ENCODE measurements at places on chromosomes 13 and 19.

- DNase-seq = no peak
These were observed 265.3 kb downstream of the NALCN start for GRCh38 chr13:101150998-101151397.

DNA sequence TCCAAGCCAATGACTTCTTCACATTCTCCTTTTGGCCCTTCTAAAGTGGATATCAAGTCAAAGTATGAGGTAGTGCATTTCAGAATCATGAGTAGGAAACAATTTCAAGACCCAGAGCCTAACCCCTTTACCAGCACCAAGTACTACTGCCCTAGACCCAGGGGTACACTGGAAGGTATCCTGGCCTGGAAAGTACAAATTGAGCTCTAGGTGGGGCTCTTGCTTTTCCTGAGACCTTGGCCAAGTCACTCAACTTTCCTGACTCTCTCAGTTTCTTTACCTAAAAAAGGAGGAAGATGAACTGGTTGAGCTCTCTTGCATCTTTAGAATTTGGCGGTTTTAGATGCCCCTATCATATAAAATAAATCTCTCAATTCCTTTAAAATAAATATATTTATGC is 204.7 kb downstream of the FGF14 start:
- DNase-seq = peak; percentile 29

- no peak for DNase-seq
These were observed 208.0 kb downstream of the SPRY2 start for GRCh38 chr13:80132741-80133601.

- DNase-seq = no peak
These were observed 807.1 kb downstream of the DIAPH3 start for GRCh38 chr13:59356607-59357006.

GRCh38 chr19:46704379-46705076 is 12.4 kb downstream of the PRKD2 start:
- peak; percentile 96 for DNase-seq

DNA sequence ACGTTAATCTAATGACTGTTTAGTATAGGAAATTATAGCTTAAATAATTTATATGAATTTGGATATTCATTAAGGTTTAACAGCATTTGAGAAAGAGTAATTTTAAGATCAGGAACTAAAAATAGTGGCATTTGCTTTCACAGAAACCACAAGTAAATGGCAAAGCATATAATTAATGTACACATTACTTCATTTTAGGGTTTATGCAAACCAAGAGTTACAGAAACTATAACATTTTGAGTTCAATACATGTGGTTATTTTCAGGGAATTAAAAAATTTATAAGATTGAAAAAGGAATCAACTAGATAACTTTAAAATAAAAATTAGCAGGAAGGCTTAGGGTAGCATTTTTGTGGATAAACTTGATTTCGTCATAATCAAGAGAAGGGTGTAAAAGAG is 151.7 kb upstream of the MIR17HG start:
- DNase-seq = no peak

- DNase-seq = peak; percentile 61
These were observed at the start of gene FAM124A for GRCh38 chr13:51222037-51222685. TSS of gene FAM124A (plus strand) at chr13:51222398. CDS start at chr13:51222502, 104 bp downstream.

Measured in WTC11 (cell line).